Fibroblast of skin of left biceps (primary cell): ENCODE measurements at places on chromosomes 12 and 14.

DNA sequence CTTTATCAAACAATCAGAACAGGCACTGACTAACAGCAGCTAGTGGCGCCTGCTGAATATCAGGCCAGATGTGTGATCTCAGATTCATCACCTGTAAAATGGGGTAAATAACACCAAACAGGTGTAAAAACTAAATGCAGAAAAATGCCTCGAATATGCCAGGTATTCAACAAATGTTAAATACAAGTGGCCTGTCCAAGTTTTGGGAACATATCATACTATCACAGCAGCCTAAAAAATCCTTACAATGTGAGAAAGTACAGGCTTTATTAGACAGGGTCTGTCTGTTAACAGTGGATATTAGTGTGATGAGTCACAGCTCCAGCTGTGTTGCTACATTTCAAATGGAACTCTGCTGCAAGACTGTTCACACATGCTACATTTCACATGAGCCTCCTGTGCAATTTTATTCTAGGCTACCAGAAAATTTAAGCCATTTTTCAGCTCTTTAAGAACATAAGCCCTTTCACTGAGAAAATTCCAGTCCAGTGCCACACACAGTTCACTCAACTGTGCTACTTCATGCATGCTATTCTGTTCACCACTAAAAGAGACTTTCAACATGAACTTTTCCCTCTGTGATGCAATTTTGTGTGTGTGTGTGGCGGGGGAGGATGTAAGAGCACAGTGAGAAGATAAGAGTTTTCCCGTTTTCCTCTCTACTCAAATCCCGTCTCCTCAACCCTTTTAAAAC is 56.7 kb downstream of the MSRB3 start:
- peak; percentile 85 for DNase-seq

GRCh38 chr14:23171222-23171975 is 12.1 kb downstream of the SLC7A8 start:
- DNase-seq = no peak

DNA sequence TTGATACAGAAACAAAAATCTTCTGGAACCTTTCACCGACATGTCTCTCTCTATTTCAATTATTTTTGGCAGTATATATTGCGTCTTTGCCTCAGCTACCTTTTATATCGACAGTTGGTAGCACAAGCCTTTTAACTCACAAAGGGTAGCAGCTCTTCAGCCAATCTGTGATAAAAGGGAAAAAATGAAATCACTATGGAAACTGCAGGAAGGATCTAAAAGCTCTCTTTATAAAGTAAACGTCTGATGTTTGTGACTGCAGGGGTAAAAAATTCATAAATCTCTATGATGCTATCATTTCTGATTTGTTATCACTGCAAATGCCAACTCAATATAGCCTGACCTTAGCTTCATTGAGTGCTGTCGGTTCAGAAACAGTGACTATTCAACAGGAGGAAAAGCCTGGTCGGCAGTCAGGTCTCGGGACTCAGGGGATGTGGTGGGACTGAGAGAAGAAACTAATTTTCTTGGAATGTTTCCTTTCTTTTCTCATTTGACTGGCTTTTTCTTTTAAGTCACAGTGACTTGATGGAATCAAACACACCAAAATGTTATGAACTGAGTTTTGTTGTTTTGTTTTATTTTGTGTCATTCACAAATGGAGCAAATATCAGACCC is 5.9 kb upstream of the RMST start:
- DNase-seq = no peak

DNA sequence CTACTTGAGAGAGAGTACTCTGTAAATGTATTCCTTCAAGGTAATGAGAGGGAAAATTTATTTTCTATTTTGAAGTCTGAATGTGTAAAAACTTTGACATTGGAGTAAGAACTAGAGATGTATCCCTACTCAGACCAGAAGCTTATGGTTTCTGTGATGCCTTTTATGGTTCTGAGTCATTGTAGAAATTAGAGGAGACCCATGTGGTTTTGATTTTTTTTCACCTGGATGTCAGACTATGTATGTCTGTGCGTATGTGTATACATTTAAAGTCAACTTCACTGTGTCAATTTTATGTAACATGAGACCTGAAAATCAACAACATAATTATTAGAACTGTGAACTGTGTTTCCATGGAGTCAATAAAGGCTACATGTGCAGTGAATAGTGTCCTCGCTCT is 302.0 kb downstream of the TRHDE start:
- no peak for DNase-seq

- no peak for DNase-seq
Observed at GRCh38 chr12:57027011-57027804, 10.9 kb upstream of the TAC3 start.

DNA sequence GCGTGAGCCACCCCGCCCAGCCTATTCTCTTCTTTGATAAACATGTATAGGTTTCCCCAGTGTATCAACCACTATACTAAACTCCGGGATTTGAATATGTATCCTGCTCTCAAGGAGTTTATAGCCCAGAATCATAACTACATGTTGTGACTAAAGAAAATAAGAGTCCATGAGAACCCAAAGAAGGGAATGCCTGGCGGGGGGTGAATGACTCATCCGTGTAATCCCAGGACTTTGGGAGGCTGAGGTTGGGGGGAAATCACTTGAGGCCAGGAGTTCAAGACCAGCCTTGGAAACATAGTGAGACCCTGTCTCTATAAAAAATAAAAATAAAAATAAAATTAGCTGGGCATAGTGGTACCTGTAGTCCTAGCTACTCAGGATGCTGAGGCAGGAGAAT is 57.2 kb downstream of the SIX6 start:
- no peak for DNase-seq

DNA sequence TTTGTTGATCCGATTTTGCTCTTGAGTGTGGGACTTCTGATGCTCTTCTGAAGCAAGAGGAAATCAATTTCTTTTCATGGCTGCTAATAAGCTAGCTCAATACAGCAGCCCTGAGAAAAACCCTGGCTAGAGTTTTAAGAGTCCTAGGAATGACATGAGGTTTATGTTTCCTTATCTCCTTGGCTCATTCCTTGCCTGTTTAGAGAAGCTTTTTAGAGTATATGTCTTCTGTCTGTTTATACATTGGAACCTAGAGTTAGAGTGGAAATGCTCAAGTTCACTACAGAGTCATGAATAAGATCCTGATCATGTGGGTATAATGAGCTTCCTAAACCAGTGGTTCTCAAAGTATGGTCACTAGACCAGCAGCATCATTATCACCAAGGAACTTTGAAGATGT is 34.5 kb downstream of the SMOC1 start:
- DNase-seq = no peak

GRCh38 chr12:114864837-114865551 is 181.0 kb upstream of the TBX3 start:
- no peak for DNase-seq

DNA sequence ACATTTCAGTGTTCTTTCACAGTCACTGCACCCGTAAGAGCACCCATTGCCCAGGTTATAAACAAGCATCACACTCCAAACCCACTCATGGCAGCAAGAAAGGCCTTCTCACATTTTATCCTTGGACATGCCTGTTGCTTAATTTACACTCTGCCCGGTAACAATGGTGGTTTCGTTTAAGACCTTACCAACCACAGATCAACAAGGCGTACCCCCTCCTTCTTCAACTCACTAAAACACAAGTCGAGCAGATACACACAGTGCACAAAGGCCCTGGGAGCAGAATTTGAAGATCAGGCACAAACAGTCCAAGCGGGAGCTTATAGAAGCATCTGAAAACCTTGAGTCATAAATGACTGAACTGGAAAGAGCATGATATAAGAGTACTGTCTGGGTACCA is 98.1 kb downstream of the GALC start:
- no peak for DNase-seq

DNA sequence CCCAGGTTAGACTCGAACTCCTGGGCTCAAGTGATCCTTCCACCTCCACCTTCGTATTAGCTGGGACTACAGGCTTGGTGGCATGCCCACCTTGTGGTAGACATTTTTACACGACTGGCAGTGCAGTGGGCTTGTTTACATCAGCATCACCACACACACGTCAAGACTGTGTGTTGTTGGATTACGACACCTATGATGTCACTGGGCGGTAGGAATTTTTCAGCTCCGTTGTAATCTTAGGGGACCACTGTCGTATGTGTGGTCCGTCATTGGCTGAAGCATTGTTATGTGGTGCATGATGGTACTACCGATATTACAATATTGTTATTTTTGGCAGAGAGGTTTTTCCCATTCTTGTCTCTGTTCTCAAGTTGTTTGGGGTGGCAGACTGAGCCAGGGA is 50.7 kb downstream of the TSPAN9 start:
- DNase-seq = no peak

- DNase-seq = peak; percentile 86
Observed at GRCh38 chr12:122366685-122367475, 55.6 kb downstream of the CLIP1 start.

- DNase-seq = no peak
Observed at GRCh38 chr12:122841544-122842321, 6.5 kb downstream of the HIP1R start.

GRCh38 chr12:11732715-11733114 is 83.2 kb downstream of the ETV6 start:
- DNase-seq = no peak

- no peak for DNase-seq
Observed at GRCh38 chr12:112557951-112558630, 139.3 kb downstream of the PTPN11 start.

- DNase-seq = no peak
Observed at GRCh38 chr12:123715195-123715594, 3.0 kb downstream of the ATP6V0A2 start.

GRCh38 chr12:57609781-57610553 is 1.3 kb upstream of the ARHGEF25 start:
- no peak for DNase-seq
